Activated CD8-positive, alpha-beta memory T cell treated with anti-CD3 and anti-CD28 coated beads for 1 hour (primary cell): ENCODE measurements at places on chromosomes 4 and X.

- no peak for DNase-seq
Observed at GRCh38 chr4:101651778-101652177, 138.8 kb upstream of the BANK1 start.

DNA sequence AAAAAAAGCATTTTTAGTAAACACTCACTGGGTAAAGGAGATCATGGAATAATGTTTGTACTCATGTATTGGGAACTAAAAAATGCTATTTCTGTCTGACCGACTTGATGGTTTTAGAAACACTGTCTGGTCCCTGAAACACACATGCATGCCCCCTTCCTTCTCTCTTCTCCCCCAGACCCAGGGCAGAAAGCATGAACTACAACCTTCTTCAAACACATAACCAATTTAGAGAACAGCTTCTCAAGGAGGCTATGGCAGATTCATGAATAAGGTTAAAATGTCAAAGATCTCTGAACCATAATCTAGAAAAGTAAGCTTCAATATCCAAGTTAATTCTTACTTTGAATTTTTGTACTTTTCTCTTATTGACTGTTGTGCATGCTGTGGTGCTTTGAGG lies 6.0 kb downstream of the CCNA2 start:
- DNase-seq = no peak

DNA sequence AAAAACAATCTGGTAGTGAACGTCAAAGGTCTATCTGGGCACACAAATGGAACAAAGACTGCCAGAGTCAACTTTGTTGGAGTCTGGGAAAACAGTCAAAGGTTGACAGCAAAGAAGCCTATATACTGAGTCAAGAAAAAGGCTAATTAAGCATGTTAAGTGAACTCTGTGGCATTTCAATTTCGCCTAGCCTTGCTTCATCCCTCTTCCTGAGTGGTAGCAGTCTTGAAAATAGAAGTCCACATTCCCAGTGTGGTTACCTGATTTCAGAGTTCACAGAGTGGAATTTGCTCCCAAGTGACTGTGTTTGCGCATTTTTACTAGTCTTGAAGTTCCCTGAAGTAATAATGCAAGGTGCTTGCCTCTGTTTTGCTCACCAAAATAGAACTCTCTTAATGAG lies 760.0 kb downstream of the FSTL5 start:
- DNase-seq = no peak

DNA sequence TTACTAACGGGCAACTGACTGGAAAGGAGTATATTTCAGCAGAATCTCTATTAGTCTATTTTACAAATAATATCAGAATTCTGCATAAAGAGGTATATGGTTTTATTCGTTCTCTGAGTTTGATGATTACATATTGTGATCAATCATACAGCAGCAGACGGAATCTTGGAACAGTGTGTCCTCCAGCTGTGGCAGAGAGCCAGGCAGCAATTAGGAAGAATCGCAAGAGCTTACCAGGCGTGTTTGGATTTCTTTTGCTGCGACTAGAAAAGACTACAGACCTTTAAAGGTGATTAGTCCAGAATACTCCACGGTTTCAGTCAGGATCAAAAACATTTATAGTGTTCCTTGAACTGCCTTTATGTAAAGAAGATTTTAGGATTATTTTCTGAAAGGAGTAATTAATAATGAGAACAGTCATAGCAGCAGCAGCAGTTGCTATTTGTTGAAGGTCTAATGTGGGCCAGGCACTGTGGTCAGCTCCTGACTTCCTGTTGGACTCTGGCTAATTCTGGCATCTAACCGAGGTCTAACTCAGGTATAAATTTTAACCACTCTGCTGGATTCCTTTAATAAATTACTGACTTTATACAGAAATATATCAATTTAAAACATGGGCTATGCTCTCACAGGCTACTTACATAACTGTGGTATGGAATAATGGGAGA lies 225.3 kb upstream of the CXorf66 start:
- DNase-seq = no peak

- DNase-seq = no peak
Observed at GRCh38 chrX:72305286-72306084, at the start of gene CITED1. Gene CITED1, minus strand, starts transcription at chrX:72305914. Its CDS starts 3,045 bp downstream, at chrX:72302869.

- DNase-seq = no peak
Observed at GRCh38 chrX:638482-639131, 8.0 kb downstream of the SHOX start.

- no peak for DNase-seq
Observed at GRCh38 chr4:111807576-111807975, 337.7 kb upstream of the FAM241A start.

- no peak for DNase-seq
Observed at GRCh38 chr4:144715230-144715629, 69.3 kb downstream of the HHIP start.

DNA sequence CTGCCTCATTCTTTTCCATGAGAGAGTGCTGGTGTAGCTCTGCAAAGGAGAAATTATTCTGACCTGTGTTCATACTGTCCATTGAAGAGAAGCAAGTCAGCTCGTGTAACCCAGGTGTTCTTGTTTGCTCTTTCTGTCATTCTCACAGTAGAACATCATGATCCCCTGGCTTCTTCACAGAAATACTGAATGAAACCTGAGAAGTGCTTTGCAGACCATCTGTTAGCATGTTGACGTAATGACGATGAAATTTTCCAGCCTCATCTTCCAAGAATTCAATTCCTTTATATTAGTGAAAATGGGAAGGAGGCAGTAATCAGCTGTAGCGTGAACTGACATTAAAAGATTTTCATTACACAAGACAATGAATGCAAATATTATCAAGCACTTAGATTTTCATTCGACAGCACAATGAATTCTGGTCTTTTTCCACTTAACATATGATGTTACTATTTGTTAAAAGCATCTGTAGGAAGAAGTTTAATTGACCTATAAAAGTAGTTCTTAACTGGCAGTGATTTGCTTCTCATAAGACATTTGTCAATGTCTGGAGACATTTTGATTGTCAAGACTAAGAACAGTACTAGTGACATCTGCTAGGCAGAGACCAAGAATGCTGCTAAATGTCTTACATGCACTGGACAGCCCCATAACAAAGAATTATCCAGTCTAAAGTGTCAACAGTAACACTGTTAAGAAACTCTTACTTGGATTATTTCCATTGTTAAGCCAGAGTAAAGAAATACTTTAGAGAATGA lies 246.3 kb downstream of the BANK1 start:
- no peak for DNase-seq

GRCh38 chr4:176845636-176846035 lies 52.9 kb upstream of the VEGFC start:
- DNase-seq = no peak

DNA sequence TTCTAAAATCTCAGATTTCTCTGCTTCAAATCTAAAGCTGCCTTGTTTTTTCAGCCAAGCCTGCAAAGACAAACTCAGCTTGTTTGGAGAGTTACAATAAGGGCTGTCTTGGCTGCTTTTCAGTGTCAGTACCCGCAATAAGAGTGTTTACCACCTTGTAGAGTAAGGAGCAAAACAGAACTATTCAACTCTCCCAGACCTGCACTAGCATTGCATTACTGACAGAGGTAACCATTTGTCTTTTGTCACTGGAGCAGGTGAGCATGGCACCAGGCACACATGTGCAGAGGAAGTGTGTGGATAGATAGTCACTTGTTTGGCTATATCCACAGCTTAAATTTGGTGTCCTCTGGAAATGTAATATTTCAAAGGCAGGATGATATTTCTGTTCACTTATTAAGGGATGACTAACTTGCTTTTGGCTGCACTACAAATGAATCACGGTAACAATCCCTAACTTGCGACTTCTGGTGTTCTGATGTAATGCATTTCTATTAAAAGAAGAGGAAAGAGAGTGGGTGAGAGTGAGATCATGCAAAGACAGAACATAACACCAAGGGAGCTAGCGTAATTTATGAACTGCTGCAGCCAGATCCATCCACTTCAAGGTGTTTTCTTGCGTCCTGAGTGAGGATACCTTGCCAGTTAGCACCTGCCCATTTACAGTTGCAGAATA lies 38.6 kb downstream of the PTCHD1 start:
- no peak for DNase-seq
